NCI-H460 (cell line): ENCODE measurements at places on chromosomes 4 and X. TPM values are rescaled to one million over a fixed set of nuclear protein-coding genes. Genes with fewer than 3 reads are reported as not detected.

DNA sequence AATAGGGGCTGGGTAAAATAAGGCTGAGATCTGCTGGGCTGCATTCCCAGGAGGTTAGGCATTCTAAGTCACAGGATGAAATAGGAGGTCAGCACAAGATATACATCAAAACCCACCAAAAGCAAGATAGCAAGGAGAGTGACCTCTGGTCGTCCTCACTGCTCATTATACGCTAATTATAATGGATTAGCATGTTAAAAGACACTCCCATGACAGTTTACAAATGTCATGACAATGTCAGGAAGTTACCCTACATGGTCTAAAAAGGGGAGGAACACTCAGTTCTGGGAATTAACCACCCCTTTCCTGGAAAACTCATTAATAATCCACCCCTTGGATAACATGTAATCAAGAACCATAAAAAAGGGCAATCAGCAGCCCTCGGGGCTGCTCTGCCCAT lies 403.6 kb downstream of the KCNIP4 start:
- DNase-seq = no peak

- no peak for DNase-seq
Measured at GRCh38 chr4:174591243-174592021, 69.1 kb upstream of the HPGD start.

DNA sequence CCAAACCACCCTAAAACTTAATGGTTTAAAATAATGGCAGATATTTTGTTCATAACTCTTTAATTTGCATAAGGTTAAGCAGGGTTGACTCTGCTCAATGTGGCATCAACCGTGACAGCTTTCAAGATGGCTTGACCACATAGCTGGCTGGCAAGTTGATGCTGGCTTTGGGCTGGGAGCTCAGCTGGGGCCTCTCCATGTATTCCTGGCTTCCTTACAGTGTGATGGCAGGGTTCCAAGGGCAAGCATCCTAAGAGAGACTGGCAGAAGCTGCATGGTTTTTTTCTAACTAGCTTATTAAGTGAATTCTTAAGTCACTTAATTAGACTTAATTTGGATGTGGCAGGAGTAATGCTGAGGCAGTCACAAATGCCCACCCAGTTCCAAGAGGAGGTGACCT lies 4.5 kb downstream of the RP2 start:
- no peak for DNase-seq

DNA sequence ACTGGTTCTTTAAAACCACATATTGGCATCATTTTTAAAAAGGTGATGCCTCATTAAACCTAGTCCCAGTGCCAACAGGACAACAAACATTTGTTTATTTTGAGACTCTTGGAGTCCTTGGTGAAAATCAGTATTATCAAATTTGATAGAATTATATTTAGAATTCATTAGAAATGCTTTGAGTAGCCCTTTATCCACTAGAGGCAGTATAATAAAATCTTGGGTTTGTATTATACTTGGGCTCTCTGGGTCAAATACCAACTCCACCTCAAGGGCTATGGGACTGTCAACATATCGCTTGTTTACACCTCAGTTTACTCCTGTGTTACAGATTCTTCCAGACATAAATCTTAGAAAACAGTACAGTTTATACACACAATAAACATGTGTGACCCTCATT lies 335.7 kb upstream of the FSTL5 start:
- DNase-seq = no peak

GRCh38 chr4:77742054-77742453 lies 77.1 kb downstream of the CNOT6L start:
- no peak for DNase-seq

DNA sequence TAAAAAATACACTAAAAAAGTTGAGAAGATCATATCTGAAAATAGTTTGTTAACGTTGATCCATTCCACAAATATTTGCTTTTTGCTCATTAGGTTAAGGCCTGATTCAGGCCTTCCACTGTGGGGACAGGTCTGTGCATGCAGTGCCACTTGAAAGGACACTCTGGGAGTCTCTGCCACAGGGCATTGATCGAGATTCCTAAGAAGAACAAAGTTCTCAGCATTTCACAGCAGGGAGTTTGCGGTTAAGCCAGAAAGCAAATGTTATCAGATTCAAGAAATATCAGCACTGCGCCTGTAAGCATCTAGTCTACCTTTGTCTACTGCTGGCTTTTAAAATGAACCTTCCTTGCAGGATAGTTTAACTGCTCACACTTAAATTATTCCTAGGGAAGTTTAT lies 62.2 kb upstream of the TNIP3 start:
- DNase-seq = no peak

- no peak for DNase-seq
Measured at GRCh38 chr4:140046016-140046415, 108.0 kb downstream of the MAML3 start.

Gene RHOXF2B
- 0.23 TPM in 1 of 2 replicates, not detected in the other for total RNA-seq

Gene MTTP
- total RNA-seq = 0.05 TPM in 1 of 2 replicates, not detected in the other

Gene VCX3B
- not detected in 2 replicates for total RNA-seq

Gene RIBC1
- 1.2 and 1.5 TPM in 2 replicates for total RNA-seq

Gene PDE6B
- not detected in 2 replicates for total RNA-seq
